Natural killer cell (primary cell): ENCODE measurements at places on chromosomes 3 and 15. TPM values are rescaled to one million over a fixed set of nuclear protein-coding genes. Genes with fewer than 3 reads are reported as not detected.

DNA sequence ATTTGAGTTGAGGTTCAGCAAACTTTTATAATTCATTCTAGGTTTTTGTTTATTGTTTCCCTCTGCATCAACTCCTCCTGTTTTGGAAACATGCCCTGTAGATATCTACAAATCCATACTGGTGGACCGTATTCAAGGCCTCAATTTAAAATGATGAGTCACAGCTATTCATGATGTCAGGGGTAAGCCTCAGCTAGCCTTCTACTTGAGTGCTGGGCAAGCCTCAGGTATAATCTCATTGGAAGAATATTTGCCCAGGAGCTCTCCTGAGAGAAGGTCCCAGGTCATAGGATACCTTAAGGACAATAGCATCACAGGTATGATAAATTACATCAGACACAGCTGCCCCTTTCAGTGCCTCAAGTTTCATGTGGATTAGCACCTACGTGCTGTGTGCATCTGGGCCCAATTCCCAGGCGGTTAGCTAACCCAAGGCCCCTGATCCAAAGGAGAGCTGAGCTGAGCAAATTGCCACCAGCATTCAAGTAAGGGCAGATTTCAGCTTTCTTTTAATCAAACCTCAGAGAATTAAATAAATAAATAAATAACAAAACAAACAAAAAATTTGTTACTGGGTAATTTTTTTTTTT lies 87.5 kb downstream of the KCNMB2 start:
- no peak overlapping the region for H3K4me3 ChIP-seq
- H3K36me3 ChIP-seq = no peaks in the 10 kb centered on the region
- H3K4me1 ChIP-seq = no peaks in the 10 kb centered on the region
- H3K27ac ChIP-seq = no peak overlapping the region
- no peaks in the 10 kb centered on the region for H3K27me3 ChIP-seq
- no peak for DNase-seq

- peaks cover 3% of the 10 kb centered on the region for H3K36me3 ChIP-seq
- no peak for DNase-seq
- no peak overlapping the region for H3K4me3 ChIP-seq
- no peaks in the 10 kb centered on the region for H3K4me1 ChIP-seq
Observed at GRCh38 chr3:11392014-11392859, 120.0 kb downstream of the ATG7 start.

Gene SACM1L
- 110 TPM for total RNA-seq

Gene CYP8B1
- not detected for total RNA-seq

Gene KBTBD13
- not detected for total RNA-seq

- no peak for DNase-seq
- H3K27me3 ChIP-seq = no peaks in the 10 kb centered on the region
- H3K4me1 ChIP-seq = peaks cover 3% of the 10 kb centered on the region
- H3K4me3 ChIP-seq = no peak overlapping the region
- H3K36me3 ChIP-seq = no peaks in the 10 kb centered on the region
Observed at GRCh38 chr3:45209526-45209925, 16.6 kb downstream of the TMEM158 start.

Gene TMEM212
- total RNA-seq = not detected

Gene GOLGA8A
- total RNA-seq = 201 TPM

DNA sequence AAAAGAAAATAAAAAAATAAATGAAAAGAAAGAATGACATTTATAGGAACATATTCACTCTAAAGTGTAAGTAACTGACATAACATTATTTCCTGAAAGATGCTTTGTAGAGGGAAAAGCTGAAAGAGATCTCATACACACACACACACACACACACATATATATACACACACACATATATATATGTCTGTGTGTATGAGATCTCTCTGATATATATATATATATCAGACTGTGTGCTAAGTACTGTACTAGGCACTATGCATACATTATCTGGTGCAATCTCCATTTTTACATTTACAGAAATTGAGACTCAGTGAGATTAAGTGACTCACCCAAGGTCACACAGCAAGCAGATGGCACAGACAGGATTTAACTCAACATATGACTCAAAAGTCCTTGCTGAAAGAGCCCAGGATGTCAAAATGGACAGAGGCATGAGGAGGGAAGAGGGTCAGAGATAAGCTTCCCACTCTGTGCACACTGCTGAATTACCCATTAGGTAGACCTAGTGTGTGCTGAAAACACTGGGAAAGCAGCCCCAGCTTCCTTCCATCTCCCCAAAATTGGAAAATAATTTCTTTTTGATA lies 15.0 kb downstream of the BHLHE40 start:
- DNase-seq = no peak
- no peak overlapping the region for H3K27ac ChIP-seq
- peaks cover 10% of the 10 kb centered on the region for H3K4me1 ChIP-seq
- no peaks in the 10 kb centered on the region for H3K36me3 ChIP-seq
- no peak overlapping the region for H3K4me3 ChIP-seq
- no peaks in the 10 kb centered on the region for H3K27me3 ChIP-seq
